Esophagus squamous epithelium (tissue), 5 donors: ENCODE measurements at places on chromosomes 16 and 17.

- H3K27me3 ChIP-seq, result no peaks in the 10 kb centered on the region
- H3K4me1 ChIP-seq, result peaks cover 23% of the 10 kb centered on the region
- no peak for DNase-seq
- peaks cover 48% of the 10 kb centered on the region for H3K36me3 ChIP-seq
Measured at GRCh38 chr17:3659541-3660111, 8.8 kb downstream of the TAX1BP3 start.

- H3K36me3 ChIP-seq, result no peaks in the 10 kb centered on the region
- DNase-seq, result no peak
- H3K27ac ChIP-seq, result no peak overlapping the region
- no peaks in the 10 kb centered on the region for H3K27me3 ChIP-seq
- no peak overlapping the region for H3K4me3 ChIP-seq
Measured at GRCh38 chr17:47742319-47743181, 9.5 kb downstream of the TBX21 start.

DNA sequence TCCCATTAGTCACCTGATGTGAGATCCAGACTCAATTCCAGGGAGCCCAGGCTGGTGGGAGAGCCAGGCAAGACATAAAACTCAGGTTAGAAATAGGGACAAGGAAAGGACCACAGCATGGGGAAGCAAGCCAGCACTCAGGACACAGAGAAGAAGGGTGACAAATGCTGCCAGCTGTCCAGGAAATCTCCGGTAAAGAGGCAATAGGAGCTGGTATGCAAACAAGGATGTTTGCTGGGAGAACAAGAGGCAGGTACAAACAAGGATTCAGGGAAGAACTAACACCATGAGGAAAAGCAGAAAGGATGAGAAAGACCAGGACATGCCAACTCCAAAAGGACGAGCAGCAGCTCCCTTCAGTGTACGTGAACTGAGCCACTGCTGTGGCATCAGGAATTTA, 10.2 kb upstream of the TXNDC11 start:
- H3K4me1 ChIP-seq, result no peaks in the 10 kb centered on the region
- H3K27me3 ChIP-seq, result no peaks in the 10 kb centered on the region
- DNase-seq, result no peak
- no peak overlapping the region for H3K4me3 ChIP-seq
- peaks cover 99% of the 10 kb centered on the region for H3K36me3 ChIP-seq

GRCh38 chr17:4019275-4019674, 55.0 kb upstream of the ATP2A3 start:
- peaks cover 68% of the 10 kb centered on the region for H3K36me3 ChIP-seq
- no peaks in the 10 kb centered on the region for H3K4me1 ChIP-seq
- DNase-seq, result no peak

- no peaks in the 10 kb centered on the region for H3K27me3 ChIP-seq
- H3K4me3 ChIP-seq, result no peak overlapping the region
- no peak for DNase-seq
- peaks cover 21% of the 10 kb centered on the region for H3K4me1 ChIP-seq
- no peak overlapping the region for H3K27ac ChIP-seq
Measured at GRCh38 chr16:31148896-31149295, 970 bp downstream of the PRSS36 start.

- H3K36me3 ChIP-seq, result peaks cover 34% of the 10 kb centered on the region
- peak overlapping the region; percentile 77 for H3K27ac ChIP-seq
- peaks cover 18% of the 10 kb centered on the region for H3K4me1 ChIP-seq
- no peaks in the 10 kb centered on the region for H3K27me3 ChIP-seq
- H3K4me3 ChIP-seq, result no peak overlapping the region
Measured at GRCh38 chr17:75638893-75639292, 5.7 kb downstream of the SMIM5 start.

DNA sequence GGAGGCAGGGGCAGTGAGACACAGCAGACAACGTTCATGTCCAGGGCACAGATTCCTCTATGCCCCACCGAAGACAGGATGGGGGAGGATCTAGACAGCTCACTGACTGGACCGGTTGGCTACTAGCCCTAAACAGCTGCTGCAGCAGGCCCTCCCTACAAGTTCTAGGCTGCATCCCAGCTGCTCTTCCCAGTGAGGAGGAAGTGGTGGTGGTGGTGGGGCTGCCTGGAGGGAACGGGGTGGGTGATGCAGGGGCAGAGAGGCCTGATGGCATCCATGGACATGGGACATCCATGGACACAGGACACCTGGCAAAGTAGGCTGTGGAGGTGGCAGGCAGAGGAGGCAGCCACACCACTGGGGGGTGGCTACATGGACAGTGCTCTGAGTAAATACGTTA, 18.3 kb downstream of the SPHK1 start:
- no peaks in the 10 kb centered on the region for H3K27me3 ChIP-seq
- no peak overlapping the region for H3K4me3 ChIP-seq
- no peak for DNase-seq
- no peak overlapping the region for H3K27ac ChIP-seq
- H3K4me1 ChIP-seq, result no peaks in the 10 kb centered on the region

DNA sequence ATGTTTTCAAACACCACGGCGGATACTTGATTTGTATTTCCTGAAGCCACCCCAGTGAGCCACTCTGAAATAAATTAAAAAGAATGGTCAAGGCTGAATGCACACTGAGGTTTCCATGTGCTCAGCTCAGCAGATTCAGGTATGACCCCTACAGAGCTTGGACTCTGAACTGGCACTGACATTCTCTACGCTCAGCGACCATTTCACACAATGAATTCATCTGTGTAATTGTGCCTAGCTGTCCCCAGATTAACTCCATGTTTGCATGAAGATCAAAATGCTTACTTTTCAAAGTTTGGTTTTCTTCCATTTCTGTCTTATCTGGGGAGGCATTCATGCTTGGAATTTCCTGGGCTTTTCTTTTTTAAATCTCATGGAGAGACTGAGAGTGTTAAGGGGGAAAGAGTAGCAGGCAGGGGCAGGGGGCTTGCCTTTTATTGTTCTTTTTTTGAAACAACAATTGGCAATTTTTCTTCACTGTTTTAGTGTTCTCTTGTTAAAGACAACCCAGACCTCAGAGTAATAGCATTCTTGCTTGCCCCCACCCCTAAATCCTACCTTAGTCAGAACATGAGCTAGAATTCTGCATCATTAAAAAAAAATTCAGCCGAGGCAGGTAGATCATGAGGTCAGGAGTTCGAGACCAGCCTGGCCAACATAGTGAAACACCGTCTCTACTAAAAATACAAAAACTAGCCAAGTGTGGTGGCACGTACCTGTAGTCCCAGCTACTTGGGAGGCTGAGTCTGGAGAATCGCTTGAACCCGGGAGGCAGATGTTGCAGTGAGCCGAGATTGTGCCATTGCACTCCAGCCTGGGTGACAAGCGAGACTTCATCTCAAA, 85.5 kb upstream of the HNF1B start:
- no peaks in the 10 kb centered on the region for H3K27me3 ChIP-seq
- H3K4me3 ChIP-seq, result no peak overlapping the region
- H3K27ac ChIP-seq, result no peak overlapping the region
- no peaks in the 10 kb centered on the region for H3K36me3 ChIP-seq
- H3K4me1 ChIP-seq, result peaks cover 3% of the 10 kb centered on the region
- no peak for DNase-seq

DNA sequence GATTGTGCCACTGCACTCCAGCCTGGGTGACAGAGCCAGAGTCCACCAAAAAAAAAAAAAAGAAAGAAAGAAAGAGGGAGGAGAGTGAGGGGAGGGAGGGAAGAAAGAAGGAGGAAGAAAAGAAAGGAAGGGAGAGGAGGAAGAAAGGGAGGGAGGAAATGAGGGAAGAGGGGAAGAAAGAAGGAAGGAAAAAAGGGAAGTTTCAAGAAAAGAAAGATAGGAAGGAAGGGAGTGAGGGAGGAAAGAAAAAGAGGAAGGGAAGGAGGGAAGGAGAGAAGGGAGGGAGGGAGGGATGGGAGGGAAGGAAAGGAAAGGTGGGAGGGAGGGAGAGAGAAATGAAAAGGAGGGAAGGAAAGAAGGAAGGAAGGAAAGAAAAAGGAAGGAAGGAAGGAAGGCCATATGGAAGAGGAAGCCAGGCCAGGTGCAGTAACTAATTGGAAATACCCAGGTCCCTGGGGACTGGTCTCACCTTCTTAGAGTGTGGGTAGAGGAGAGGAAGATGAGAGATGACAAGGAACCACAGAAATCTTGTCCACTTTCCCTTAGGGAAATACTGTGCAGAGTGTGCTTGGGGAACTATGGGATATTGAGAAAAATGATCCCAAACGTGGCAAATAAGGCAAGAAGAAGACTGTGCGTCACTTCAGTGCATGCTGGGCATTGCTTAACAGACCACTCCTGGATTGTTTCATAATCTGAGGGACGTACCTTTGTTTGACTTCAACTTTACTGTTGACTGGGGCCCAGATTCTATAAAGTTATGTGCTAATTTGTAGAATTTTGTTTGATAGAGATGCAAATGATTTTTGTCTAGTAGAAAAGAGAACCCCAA, 15.1 kb upstream of the CSNK2A2 start:
- H3K4me1 ChIP-seq, result no peaks in the 10 kb centered on the region
- peaks cover 22% of the 10 kb centered on the region for H3K27me3 ChIP-seq
- H3K27ac ChIP-seq, result no peak overlapping the region

DNA sequence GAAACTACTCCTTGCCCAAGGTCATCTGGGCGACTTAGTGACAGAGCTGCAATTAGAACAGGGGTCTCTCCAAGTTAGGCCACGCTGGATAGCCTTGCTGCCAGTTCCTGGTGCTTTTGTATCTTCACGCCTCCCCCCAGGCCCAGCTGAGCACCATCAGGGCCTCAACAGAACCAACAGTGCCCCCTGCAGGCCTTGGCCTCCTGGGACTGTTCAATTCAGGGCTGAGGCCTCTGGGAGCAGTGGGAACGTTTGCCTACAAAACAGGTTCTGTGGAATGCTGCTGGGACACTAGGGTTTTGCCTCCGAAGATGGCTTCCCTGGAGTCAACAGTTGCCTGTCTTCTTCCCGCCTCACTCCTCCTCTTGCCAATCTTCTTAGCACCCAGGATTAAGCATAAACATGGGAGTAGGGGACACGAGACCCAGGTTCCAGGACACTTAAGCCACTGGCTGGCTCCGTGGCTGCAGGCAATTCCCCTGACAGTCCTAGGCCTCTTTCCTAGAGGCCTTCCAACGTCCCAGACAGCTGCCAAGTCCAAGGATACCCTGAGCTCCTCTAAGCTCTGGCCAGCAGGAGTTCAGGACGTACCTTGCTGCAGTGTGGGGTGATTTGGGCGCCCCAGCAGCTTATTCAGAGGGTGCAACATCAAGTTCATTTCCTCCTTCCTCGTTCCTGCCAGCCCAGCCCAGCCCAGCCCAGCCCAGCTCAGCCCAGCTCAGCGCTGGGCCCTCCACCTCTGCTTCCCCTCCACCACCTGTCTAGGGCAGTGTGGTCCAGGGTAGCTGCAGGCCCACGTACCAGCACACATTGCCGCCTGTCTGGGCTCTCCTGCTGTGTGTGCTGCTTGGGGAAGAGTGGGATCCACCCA, 246.6 kb upstream of the RPL38 start:
- no peak overlapping the region for H3K4me3 ChIP-seq
- H3K27ac ChIP-seq, result no peak overlapping the region
- H3K27me3 ChIP-seq, result no peaks in the 10 kb centered on the region
- H3K4me1 ChIP-seq, result peaks cover 49% of the 10 kb centered on the region

DNA sequence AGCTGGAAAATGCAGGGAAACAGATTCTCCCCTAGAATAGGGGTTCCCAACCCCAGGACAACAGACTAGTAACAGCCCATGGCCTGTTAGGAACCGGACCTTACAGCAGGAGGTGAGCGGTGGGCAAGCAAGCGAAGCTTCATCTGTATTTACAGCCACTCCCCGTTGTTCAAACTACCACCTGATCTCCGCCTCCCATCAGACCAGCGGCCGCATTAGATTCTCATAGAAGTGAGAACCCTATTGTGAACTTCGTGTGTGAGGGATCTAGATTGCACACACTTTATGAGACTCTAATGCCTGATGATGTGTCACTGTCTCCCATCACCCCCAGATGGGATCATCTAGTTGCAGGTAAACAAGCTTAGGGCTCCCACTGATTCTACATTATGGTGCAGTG, 3.5 kb downstream of the CD300LB start:
- H3K27ac ChIP-seq, result no peak overlapping the region
- H3K27me3 ChIP-seq, result no peaks in the 10 kb centered on the region
- no peaks in the 10 kb centered on the region for H3K4me1 ChIP-seq
- no peak for DNase-seq
- no peaks in the 10 kb centered on the region for H3K36me3 ChIP-seq

GRCh38 chr17:27615121-27615520, 15.9 kb upstream of the LGALS9 start:
- no peak overlapping the region for H3K27ac ChIP-seq
- peaks cover 42% of the 10 kb centered on the region for H3K36me3 ChIP-seq
- no peaks in the 10 kb centered on the region for H3K4me1 ChIP-seq
- H3K4me3 ChIP-seq, result no peak overlapping the region

DNA sequence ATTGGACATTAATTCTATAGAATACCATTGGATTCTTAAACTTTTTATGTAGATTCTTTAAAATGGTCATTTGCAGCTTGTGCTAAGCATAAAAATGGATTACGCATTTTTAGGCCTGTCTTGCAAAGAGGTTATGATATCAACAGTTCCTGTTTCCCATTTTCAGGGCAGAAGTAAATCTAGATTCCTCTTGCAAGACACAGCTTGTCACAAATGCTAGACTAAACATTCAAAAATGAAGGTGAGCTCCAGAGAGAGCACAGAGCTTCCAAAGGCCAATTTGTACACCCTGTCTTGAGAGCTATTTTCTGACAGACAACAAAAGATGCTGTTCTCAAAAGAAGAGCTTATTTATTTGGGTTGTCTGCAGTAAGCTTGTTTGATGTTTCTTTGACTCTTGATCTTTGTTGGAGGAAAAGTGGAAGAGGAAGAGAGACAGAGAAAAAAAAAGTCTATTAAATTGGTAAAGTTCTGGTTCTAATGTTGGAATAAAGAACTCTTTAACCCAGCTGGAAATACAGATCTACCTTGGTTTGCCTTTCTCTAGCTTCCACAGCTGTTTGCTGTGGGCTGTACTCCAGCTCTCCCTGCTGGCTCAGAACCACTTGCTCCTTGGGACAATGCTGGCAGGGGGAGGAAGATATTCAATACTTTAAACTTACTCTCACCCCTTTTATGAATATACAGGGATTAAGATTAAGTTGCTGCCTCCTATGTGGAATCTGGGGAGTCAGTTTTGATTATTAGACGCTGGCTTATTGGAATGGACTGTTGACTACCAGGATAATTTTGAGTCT, 651.8 kb downstream of the CDH11 start:
- no peak overlapping the region for H3K4me3 ChIP-seq
- no peaks in the 10 kb centered on the region for H3K27me3 ChIP-seq
- DNase-seq, result no peak
- H3K36me3 ChIP-seq, result no peaks in the 10 kb centered on the region

DNA sequence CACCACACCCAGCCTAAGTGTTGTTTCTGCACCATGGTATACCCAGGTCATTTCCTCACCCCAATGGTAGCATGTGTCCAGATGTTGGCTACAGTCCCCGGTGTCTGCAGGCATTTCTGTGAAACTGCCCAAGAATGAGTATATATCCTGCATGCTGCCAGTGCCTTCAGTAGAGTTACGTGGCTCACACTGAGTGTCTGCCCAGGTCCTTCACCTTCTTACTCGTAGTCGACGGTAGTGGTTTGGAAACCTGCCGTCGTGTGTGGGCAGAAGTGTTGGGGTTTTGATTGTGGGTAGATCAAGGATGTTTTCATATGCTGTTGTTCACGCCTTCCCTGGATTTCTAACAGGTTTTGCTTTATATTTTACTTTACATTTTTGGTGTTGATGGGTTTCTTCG, 16.8 kb downstream of the TCF25 start:
- H3K4me3 ChIP-seq, result no peak overlapping the region
- H3K27me3 ChIP-seq, result no peaks in the 10 kb centered on the region
- no peaks in the 10 kb centered on the region for H3K4me1 ChIP-seq
- no peak for DNase-seq
- H3K36me3 ChIP-seq, result peaks cover 62% of the 10 kb centered on the region
